Neural crest cell (in vitro differentiated cells): ENCODE measurements at places on chromosomes 2 and 18. TPM values are rescaled to one million over a fixed set of nuclear protein-coding genes. Genes with fewer than 3 reads are reported as not detected.

GRCh38 chr2:64223055-64223454 lies 78.8 kb upstream of the PELI1 start:
- DNase-seq, result no peak

- no peak for DNase-seq
Measured at GRCh38 chr2:7953195-7953594, 728.7 kb upstream of the ID2 start.

Gene PLCD4
- total RNA-seq, result 0.37 and 1.1 TPM in 2 replicates

DNA sequence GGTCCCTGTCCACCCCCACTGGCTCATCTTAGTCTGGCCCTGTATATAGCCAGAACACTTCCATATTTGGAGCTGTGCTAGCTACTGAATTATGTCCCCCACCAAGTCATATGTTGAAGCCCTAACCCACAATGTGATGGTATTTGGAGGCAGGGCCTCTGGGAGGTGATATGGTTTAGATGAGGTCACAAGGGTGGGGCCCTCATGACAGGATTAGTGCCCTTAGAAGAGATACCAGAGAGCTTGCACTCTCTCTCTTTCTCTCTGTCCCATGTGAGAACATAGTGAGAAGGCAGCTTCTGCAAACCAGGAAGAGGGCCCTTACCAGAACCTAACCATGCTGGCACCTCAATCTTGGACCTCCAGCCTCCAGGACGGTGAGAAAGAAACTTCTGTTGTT lies 31.2 kb downstream of the ALPK2 start:
- no peak for DNase-seq

Gene G6PC2
- not detected in 2 replicates for total RNA-seq

Gene PDE11A
- total RNA-seq, result 0.23 and 0.28 TPM in 2 replicates

DNA sequence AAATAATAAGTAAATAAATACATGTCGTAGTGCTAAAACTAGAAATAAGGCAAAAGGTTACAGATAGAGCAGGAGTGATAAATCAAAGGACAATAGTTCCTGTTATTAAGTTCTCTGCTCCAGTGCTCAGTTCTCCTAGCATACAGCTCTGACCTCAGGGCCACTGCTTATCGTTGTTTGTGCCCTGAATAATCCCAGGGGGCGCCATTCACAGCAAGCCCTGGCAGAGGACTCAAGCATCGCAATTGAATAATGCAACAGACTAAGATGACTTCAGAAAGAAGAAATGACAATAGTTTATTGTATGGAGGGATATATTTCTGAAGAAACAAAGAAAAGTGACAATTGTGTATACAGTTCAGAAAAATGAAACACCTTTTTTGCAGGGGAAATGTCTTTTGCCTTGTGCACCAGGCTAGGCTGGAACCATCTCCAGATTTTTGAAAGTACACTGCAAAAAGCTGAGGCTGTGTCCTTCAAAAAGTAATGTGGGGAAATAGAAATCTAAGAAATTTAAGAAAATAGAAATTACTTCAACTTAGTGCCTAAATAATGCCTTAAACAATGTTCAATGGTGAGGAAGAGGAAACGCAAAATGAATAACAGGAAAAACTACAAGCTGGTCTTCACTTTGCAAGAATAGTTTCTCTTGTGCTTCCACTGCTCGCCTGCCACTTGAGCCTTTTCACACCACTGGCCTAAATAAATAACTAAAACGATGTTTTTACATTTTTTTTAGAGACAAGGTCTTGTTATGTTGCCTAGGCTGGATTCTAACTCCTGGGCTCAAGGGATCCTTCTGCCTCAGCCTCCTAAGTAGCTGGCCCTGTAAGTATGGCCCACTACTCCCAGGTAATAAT lies 19.0 kb upstream of the CCNYL1 start:
- peak; percentile 43 for DNase-seq

DNA sequence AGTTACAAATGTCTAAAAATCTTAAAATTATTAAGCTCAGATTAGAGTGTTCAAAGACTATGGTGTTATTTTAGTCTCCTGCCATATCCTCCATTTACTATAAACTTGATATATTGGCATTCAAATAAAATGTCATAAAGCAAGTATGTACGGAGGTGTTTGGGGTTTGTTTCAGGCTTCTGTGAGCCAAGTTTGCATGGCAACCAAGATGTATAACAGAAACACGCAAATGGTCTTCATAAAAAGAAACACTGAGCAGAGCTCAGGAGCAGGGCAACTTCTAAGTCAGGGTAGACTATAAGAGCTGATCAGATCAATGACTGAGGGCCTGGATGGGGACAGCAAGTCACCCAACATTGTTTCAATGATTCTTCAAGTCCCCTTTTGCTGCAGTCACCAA lies 20.5 kb upstream of the OSR1 start:
- no peak for DNase-seq

DNA sequence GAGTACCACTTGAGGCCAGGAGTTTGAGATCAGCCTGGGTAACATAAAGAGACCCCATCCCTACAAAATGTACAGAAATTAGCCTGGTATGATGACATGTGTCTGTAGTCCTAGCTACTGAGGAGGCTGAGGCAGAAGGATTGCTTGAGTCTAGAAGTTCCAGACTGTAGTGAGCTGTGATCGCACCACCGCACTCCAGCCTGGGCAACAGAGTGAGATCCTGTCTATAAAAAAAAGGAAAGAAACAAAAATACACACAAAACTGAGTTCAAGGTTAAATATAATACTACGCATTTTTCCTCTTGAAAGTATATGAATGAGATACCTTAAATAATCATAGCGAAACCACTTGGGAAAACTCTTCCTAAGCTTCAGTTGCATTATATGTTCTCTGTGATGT lies 94.0 kb downstream of the LDLRAD4 start:
- no peak for DNase-seq

DNA sequence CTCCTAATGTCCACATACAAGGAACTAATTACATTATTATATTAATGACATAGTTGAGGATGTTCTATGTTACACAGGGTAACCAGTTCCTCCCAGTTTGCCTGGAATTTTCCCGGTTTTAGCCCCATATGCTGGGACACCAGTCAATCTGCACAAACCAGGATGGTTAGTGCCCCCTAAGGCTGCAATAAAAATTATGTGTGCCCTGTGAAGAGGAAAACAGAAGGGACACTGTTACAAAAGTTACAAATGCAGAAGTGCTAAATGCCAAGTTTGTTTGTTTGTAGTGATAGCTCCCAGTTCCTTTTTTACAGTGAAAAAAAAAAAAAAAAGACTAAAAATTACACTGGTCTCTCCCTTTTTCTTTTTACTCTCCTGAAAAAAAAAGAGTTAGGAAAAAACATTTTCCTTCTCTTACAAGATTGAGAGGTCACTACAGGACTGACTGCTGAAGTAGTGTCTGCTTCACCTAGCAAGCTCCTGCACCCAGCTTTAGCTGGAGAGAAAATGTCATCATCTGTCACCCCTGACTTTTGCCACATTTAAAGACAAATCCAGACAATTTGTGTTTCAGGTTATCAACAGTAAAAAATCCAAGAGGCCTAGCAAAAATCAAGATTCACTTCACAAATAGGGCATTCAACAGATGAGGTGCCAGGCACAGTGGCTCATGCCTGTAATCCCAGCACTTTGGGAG lies 3.2 kb downstream of the ANKRD44 start:
- DNase-seq, result no peak

DNA sequence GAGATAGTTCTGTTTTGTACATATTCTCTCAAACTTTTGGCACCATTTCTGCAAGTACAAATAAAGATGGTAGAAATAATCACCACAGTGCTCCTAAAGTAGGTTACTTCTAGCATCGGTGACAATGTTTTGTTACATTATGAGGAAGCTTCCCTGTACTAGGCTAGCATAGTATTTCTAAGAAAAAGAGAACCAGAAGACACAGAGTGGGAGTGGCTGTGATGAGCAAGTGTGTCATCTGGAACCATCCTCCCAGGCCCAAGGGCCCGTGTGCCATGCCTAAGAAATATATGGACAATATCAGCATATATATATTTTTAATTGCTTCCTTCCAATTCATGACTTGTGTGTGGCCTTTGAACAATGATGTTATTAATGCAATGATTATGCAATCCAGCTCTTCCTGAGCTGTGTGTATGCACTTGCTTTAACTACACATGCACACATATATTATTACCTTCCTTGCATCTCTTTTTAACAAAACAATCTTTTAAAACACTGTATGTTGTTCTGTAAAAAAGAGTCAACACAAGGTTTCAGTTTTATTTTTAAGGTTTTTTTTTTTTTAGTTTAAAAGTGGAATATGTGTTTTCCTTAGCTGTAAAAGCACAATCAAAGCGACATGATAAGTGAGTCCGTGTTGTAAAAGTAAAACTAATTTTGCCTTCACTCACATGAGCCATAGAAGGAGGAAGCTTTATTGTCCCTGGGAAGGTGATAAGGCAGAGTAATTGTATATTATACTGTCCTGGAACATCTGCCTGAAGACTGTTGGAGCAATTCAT lies 303.9 kb downstream of the ZNF407 start:
- DNase-seq, result no peak

- no peak for DNase-seq
Measured at GRCh38 chr2:221600388-221600787, 28.3 kb upstream of the EPHA4 start.

Gene HTRA2
- total RNA-seq, result 44.7 and 45.4 TPM in 2 replicates

Gene RAMP1
- total RNA-seq, result 0.58 and 0.91 TPM in 2 replicates
